ENCODE measurements at places on chromosomes 5 and 9.

DNA sequence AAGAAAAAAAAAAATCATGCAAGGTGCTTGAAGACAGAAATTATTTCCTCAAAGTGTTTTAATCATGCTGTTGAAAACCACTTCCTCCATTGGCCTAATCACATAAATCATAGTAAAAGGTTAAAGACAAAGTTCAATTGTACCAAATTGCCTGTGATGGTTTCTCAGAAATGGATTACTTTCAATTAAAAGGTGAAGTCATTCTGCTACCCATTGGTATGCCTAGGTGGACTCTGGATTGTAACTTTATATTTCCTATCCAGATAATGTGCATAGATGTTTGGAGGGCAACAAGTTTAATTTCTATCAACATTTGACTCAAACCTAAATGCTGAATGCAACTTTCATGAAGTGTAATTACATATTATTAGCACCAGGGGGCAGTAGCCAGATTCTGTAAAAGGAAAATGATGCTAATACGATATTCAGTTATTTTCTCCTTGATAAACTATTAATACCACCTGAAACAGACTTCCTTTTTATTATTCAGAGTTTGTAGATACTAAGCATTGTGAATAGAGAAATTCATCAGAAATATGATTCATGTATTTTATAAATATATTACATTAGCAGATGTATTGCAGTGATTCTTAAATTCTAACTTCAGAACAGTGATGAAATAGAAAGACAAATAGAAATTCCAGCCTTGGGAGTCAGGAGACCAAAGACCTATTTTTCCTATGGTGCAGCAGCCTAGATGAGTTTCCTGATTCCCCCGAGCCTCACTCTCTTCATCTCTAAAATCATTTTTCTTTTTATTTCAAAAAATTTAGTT, 148.2 kb downstream of the CAAP1 start:
- DNase-seq = no peak

- DNase-seq = peak; percentile 14
Measured at GRCh38 chr9:70563431-70564204, 149.2 kb upstream of the KLF9 start.

DNA sequence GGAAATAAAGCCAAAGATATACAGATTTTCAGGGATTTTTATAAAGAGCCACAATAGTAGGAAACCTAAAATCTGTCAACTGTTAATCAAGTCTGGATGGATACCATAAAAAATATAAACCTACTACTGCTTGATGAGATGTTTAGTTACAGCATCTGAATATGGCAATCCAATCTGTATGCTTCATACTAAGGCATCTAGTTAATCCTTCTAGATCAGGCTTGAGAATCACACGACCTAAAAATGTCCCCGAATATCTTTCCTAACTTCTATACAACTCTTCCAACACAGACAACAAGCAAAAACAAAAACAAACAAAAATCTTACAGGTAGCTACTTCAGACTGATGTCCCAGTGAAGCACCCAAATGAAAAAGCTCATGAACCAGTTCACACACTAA, 29.8 kb downstream of the SSBP2 start:
- DNase-seq = no peak

DNA sequence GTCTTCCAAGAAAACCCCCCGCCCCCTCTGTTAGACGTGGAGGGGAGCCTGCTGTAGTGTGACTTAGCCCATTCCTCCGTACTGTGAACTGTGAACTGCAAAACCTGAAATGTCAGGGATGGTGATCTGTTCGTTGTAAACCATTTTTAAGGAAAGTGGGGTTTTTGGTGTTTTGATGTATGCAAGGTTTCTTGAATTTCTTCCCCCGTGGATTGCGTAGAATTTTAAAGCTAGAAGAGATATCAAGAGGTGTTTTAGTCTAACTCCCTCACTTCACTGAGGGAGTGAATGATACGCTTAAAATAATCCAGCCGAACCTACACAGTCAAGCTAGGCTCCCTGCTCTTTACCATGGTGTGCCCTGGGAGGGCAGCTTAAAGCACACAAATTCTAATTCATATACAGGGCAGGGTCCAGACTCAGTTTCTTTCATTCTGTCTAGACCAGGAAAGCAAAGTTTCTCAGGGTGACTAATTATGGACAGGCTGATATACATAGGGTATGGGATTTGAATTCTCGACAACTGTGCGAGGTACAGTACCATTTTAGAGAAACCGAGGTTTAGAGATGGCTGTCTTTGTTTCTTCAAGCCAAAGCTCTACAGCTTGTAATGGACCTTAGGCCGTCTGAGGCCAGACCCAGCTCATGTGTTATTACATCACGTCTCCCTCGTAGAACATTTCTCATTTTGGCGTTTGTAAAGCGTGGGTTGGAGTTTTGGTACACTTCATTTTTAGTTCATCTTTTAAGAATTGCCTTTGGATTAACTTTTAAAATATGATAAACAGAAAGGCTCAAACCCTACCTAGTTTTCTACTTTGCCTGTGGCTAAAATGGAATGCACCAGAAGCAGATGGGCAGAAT, 2.7 kb downstream of the PTGER4 start:
- no peak for DNase-seq

- no peak for DNase-seq
Measured at GRCh38 chr5:17305964-17306725, 88.7 kb downstream of the BASP1 start.

DNA sequence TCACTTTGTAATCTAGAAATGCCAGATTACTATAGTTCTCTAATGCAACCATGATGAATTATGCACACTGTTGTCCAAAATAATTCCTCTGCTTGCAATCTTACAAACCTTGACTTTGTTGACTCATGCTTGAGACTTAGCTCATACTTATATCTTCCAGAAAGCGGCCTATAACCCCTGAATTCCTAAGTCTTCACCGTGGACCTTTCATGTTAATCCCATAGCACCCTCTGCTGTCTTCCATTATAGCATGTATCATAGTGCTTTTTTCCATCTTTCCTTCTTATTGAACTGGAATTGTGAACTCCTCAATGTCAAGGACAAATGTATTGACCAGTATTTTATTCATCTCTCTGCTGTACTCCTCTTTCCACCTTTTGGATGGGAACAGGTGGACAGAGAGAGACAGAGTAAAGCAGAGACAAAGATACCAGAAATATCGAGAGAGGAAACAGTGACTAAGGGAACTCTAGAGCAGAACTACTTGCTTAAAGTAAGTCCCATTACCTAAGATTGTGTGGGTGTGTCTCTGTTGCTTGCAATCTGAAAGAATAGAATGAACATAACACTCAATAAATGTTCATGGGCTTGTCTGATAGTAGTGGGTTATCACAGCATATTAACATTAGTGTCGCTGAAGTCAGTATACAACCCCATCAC, 110.0 kb downstream of the LURAP1L start:
- DNase-seq = no peak

DNA sequence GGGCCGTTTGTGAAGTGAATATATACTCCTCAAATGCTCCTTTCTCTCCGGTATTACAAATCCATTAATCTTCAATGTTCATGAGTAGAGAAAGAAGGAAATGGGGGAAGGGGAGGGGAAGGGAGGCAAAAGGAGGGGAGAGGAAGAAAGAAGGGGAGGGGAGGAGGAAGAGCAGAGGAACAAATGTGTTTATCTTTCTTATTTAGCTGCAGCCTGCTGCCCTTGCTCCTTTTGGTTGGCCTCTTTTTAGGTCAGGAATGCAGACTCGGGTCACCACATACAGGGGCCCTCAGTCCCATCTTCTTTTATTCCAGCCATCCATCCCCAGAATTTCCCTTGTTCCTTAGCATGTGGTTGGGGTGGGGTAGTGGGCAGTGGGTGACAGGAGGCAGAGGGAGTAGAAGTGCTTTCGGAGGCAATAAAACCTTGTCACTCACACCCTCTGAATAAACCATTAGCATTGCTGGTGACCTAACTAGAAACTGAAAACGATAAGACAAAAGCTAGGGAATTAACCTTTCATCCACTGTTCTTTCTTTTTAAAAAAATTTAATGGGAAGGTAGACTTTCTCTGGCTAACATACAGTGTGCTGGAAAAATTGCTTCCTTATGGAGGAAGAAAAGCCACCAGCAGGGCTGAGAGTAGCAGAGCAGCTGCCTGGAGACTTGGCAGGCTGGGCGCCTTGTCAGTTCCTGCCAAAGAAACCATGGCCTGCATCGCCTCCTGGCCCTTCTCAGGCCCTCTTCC, 16.8 kb upstream of the PRLR start:
- DNase-seq = no peak

- DNase-seq = no peak
Measured at GRCh38 chr5:169416583-169417196, 115.8 kb upstream of the SLIT3 start.

DNA sequence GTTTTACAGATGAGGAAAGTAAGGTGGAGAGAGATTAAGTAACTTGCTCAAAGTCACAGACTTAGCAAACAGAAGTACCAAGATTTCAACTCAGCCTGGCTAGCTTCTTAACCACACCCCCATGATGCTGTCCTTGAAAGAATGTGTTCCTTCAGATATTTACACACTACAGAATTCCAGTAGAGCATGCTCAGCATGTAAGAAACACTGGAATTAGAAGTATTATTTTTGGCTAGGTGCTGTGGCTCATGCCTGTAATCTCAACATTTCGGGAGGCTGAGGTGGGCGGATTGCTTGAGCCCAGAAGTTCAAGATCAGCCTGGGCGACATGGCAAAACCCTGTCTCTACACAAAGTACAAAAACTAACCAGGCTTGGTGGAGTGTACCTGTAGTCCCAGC, 142.4 kb downstream of the EDIL3 start:
- DNase-seq = no peak

DNA sequence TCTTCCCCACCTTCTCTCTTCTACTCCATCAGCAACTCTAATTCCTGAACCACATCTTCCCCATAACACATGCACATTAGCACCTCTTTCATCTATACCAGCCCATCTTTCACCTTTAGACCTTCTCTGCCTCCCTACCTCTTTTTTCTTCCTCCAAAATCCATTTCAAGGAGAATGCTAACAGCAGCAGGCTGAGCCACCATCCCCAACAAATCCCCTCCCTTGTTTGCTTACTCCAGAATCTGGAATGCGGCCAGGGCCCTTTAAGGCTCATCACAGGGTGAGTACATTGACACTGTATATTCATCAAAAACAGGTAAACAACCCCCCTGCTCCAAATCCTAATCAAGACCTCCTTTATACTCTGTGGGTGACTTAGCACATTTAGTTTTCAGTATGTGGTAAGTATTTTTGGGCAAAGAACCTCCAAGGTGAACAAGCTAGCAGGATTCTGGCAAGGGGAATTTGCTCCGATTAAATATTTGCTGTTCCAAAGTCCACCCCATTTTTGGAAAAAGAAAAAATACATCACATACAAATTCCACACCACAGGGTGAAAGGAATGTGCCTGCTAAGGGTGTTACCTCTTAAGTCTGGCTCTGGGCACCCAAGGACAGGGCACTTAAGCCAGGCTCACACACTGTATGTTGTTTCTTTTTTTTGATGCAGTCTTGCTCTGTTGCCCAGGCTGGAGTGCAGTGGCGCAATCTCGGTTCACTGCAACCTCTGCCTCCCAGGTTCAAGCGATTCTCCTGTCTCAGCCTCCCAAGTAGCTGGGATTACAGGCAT, 71.4 kb downstream of the SERINC5 start:
- no peak for DNase-seq

- DNase-seq = no peak
Measured at GRCh38 chr5:95760273-95761191, 29.4 kb downstream of the RHOBTB3 start.

- DNase-seq = no peak
Measured at GRCh38 chr9:136789523-136789937, 1.6 kb upstream of the TMEM141 start.

DNA sequence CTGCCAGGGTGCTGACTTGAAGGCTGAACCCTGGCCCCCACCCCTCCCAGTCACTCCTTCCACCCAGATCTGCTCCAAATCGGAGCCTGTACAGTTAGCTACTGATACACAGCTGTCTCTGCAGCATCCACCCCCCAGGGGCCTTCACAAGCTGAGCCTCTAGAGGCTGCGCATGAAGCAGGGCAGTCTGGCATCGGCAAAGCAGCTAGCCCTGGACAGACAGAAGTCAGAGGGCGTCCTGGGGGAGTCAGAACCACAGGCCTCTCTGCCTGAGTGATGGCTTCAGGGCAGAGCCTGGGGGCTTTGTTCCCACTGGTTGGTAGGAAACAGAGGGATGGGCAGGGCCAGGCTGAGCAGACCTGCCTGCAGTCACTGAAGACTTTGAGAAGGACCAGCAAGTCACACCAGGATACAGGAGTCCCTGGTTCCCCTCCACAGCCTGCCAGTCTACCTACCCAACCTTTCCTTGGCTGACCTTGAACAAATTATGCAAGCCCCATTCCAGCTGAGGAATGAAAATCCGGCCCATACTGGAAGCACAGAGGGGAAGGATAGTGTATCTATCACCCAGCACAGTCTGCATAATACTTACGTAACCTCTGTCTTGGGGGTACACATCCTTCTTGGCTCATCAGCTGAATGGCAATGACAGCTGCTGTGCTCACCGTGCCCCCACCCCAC, 8.8 kb downstream of the VDAC1 start:
- DNase-seq = no peak

Data from stimulated activated CD4-positive, alpha-beta T cell treated with anti-CD3 and anti-CD28 coated beads, Interleukin-1b, Interleukin-23, amount 100 ng/mL, for 4 hours (primary cell).